ENCODE measurements at places on chromosomes 16 and 17.

DNA sequence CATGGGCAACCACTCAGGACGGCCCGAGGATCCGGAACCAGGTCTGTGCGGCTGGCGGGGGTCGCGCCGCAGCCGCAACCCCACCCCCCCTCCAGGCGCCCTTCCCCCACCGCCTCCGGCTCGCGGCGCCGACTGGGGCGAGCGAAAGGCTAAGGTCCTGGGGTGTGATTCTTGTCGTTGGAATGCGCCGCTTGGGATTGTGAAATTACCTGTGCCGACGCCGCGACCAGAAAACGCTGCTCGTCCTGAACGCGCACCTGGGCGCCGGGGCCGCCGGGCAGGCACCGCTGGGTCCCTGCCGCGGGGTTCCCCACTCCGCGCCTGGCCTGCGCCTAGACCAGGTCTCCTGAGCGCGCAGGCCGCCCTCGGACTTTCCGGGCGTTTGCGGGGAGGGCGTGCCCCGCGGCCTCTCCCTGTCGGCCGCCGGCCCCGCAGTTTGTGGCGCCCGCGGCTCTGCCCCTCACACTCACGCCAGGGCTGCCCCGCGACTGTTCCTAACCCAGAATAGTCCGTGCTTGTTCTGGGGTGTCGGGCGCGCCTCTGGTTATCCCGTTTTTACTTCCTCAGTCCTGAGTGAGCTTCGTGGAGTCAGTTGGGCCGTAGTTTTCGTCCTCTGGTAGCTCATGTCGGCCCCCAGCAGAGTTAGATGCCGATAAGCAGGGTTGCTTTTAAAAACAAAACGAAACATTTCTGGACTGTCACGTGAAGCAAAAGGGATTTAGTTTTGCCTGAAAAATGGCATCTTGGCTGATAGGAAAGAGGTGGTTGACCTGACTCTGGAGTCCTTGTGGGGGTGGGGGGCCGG is 147.2 kb downstream of the SPECC1 start:
- DNase-seq = no peak

- no peak for DNase-seq
Measured at GRCh38 chr17:4610162-4610561, 25.8 kb downstream of the SMTNL2 start.

GRCh38 chr17:260031-260791 is 78.8 kb upstream of the DOC2B start:
- no peak for DNase-seq

- DNase-seq = no peak
Measured at GRCh38 chr16:68411086-68411485, 37.2 kb downstream of the SMPD3 start.

DNA sequence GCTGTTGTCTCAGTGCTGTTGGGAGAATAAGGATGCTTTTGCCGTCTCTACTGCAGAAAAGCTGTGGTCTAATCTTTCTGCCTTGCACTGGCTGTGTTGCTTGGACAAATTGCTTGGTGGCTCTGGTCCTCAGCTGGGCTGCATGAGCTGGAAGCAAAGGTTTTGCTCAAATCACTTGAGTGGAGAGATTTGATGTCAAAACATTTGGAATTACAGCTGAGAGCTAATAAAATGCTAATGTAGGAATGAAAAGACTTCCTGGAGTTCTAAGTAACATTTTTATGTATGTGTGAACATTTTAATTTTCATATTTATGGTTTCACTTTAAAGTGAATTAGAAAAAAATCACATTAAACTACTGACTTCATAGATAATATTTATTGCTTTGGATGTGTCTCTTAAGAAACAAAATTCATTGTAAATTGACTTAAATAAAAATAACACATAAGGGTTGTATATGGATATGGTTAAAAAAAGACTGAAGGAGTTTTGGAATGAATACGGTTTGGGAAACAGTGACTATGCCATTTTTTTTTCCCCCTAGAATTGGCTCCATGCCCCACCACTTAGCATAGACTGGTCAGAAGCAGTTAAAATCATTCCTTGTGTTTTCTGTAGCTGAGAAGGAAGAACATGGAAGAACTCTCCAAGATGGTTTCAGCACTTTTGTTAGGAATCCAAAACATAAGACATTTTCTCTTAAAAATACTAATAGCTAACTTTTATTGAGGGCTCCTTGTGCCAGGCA is 39.2 kb upstream of the FAM20A start:
- no peak for DNase-seq

GRCh38 chr16:87583453-87584131 is 18.7 kb upstream of the JPH3 start:
- DNase-seq = no peak

GRCh38 chr17:64345689-64346376 is 44.8 kb downstream of the PECAM1 start:
- no peak for DNase-seq

DNA sequence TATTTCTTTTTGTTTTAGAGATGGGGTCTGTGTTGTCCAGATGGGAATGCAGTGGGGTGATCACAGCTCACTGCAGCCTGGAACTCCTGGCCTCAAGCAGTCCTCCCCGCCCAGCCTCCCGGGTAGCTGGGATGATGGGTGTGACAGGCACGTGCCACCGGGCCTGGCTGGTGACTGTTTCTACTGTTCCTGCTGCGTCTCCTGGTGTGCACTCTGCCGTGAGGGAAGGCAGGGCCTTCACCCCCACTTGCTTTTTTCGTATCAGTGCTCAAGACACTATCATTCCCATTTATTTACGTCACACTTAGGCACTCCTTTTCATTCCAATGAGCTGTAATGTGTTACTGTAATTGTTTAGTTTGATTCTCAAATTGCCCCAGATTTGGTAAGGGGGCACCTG is 25.3 kb upstream of the PVALEF start:
- no peak for DNase-seq

DNA sequence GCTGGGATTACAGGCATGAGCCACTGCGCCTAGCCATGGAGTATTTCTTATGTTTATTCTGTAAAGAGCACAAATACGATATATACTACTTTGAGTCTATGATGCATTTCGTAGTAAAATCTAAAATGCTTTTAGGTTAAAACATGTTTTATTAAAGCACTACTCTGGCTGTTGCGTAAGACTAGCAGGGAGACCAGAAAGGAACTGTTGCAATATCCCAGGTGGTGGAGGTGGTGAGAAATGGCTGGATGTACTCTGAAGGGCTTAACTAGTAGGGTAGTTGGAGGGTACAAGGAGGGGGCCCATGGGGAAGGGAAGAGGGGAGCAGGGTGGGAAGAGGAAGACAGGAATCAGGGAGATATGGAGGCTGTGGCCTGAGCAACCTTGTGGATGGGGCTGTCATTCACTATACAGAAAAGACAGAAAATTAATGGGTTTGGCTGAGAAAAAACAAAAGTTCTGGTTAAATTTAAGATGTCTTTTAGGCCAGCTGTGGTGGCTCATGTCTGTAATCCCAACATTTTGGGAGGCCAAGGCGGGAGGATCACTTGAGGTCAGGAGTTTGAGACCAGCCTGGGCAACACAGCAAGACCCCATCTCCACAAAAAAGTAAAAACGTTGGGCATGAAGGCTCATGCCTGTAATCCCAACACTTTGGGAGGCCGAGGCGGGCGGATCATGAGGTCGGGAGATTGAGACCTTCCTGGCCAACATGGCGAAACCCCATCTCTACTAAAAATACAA is 35.8 kb downstream of the ST3GAL2 start:
- DNase-seq = no peak

- no peak for DNase-seq
Measured at GRCh38 chr16:21100447-21100846, 50.2 kb downstream of the DNAH3 start.

DNA sequence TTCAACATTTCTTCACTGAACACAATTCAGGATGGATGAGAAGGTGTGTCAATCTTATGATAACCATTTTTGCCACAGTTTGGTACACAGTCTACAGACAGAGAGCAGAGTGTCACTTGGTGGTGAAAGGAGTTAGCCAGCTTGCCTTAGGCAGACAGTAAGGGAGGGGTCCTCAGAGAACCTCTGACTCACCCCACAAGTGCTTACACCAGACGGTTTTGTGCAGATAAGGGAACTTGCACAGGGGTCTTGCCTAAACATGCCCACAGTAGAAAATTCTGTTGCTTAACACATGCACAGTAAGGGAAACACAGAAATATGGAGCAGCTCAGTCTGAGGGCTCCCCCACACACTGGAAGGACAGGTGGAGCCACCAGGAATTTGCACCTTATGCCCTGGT is 204.5 kb upstream of the CDH8 start:
- no peak for DNase-seq

DNA sequence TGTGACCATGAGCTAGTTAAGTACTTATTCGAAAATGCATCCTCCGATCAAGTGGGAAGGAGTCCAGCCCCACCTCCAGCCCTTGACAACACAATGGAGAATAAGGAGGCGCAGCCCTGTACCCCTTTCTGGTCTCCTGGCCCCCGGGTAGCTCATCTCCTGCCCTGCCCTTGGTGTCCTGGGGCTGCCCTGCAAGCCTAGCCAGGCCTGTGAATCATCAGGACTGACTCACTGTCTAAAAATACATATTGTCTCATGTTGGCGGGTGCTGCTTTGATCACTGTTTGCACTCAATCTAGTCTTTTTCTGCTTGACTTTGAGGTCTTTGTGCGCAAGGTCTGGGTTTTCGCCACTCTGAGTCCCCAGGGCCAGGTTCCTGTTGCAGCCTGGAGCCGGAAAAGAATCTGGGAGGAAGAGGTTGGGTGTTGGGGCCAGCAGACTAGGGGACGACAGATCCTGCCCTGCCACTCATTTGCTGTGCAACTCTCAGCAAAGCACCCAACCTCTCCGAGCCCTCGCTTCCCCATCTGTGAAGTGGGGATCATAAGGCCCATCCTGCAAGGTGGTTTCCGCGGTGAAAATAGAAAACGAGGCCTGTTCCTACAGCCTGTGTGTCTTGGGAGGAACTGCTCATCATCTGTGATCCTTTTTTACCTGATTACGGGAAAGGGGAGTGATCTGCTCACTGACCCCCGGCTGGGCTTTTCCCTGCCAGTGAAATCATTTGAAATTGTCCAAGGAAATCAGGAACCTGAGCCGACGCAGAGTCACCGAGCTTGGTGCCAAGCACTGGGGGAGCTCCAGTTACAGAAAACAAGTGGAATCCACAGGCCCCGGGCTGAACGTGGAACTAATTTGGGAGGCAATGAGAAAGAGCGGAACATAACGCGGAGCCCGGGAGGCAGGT is 230.4 kb downstream of the PARN start:
- no peak for DNase-seq

DNA sequence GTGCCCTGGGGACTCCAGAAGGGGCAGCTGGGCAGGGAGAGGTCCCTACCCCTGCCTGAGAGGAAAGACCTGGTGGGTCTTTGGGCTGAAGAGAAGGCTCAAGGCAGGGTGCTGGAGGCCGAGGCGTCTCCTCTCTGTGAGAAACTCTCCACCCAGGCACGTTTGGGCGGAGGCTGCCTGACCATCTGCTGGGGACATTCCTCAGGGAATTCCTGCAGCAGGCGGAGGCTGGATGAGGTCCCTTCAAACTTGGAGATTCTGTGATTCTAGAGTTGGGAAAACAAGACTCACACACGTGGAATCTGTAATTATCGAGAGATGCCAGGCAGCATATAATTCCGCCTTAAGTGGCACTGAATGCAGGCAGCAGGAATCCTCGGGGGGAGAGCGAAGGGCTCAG is 21.1 kb upstream of the PHF12 start:
- no peak for DNase-seq

DNA sequence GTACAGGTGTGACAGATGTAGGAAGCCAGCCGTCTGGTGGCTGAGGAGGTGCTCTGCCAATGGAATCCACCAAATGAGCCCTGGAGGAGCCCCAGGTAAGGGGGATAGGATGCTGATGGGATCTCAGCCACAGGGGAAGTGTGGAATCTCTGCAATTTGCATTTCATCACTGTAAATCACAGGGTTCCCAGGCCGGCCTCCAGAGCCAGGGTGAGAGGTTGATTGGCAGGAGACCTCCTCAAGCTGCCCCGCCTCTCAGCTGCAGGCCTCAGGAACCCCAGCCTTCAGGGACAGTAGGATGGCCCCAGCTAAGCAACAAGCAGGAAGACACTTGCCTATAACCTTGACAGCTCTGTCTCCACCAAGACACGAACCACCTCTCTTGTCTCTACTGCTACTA is 39.4 kb downstream of the RTN4RL1 start:
- no peak for DNase-seq

DNA sequence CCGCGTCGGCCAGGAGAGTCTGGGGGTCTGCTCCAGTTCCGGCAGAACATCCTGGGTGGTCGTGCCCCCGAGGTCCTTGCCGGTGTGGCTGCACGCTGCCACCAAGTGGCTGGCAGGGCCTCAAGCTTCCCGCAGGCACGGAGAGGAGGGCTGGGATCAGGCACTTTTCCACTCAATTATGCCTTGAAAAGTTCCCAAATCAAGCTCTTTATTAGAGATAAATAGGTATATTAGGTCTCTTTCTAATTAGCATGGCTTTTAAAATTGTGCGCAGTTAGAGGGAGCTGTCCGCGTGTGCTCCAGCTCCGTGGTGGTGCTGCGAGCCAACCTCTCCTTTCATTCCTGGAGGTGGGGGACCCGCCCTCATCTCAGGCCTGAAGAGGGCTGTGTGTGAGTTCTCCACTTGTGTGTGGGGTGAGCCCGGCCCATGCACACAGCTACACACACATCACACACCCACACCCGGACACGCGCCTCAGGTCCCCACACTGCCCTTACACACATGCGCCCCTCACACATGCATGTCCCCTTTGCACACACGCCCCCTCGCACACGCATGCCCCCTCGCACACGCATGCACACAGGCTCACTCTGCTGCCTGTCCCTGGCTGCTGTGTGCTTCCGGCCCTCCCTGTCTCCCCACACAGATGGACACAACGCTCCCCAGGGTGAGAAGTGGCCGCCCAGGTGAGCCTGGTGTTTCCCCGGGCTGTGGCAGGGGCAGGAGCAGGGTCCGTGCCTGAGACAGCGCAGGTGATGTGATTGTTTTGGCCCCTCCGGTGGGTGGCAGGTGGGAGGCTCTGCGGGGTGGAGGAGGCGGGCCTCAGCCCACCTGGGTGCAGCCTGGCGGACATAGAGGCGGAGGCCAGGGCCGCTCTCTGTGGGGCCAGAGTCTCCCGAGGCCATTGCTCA is 28.8 kb downstream of the CACNA1H start:
- DNase-seq = no peak

DNA sequence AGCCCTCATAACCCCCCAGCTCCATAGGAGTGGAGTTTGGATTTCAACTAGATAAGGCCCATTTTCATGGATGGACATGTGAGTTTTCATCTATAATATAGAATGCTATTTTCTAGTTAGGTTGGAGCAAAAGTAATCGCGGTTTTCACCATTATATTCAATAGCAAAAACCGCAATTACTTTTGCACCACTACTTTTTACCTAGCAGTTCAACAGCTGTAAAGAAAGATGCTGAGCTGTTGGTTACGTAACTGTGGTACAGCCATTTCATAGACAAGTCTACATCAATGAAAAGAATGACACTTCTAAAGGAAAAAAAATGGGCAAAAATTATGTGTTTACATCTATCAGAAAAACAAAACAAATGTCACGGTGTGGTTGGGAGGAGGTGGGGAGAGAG is 507.7 kb downstream of the MAF start:
- DNase-seq = no peak

DNA sequence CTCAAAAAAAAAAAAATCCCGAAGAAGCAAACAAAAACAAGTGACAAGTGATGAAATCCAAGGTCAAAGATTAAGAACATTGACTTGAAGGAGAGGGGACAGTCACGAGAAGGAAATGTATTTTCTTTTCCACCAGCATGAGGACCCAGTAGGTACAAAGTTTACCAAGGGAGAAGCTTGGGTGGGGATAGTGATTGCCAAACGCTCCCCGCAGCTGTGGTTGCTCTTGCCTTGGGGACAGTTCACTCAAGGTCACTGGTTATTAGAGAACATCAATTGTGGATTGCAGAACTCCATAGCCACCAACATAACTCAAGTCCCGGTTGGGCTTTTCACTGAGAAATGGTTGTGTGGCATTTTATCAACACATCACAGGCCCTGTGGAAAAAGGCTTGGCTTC is 27.0 kb downstream of the RSL1D1 start:
- no peak for DNase-seq

- no peak for DNase-seq
Measured at GRCh38 chr17:61848247-61848646, 15.1 kb downstream of the BRIP1 start.

Measured in stimulated activated CD4-positive, alpha-beta T cell treated with anti-CD3 and anti-CD28 coated beads, Interleukin-1b, Interleukin-23, amount 100 ng/mL, for 1 hour (primary cell).